Stimulated activated CD8-positive, alpha-beta memory T cell treated with anti-CD3 and anti-CD28 coated beads, Interleukin-7, amount 100 ng/mL, for 1 hour (primary cell): ENCODE measurements at places on chromosomes 2 and 18.
A peak's percentile ranks its signal among the peaks of the same experiment; 100 is the strongest.

GRCh38 chr2:238578256-238578655 lies 151.5 kb downstream of the ASB1 start:
- DNase-seq: no peak

- DNase-seq: no peak
Observed at GRCh38 chr18:21369146-21369545, 127.1 kb downstream of the GREB1L start.

DNA sequence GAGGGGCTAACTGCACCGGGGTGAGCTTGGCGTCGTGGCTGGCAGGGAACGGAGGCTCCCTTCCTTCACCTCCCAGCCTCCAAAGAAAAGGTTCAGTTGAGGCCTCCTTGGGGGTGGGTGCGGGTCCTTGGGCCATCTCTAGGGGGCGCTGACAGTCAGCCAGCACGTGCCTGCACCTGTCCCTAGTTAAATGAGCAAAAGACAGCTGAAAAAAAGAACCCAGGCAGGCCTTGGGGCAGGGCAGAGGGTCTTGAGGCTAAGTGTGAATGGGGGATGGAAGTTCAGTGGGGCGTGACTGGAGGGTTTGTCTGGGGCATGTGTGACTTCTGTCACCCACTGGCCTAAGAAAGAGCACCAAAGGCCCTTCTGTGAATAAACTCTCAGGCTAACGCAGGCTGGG lies 56.4 kb downstream of the ZFP36L2 start:
- peak; percentile 45 for DNase-seq

- DNase-seq: no peak
Observed at GRCh38 chr18:6646801-6647200, 82.7 kb upstream of the ARHGAP28 start.

GRCh38 chr2:32824070-32824809 lies 122.5 kb upstream of the LTBP1 start:
- no peak for DNase-seq
